ENCODE measurements at places on chromosomes 4 and X.
A peak's percentile ranks its signal among the peaks of the same experiment; 100 is the strongest.

DNA sequence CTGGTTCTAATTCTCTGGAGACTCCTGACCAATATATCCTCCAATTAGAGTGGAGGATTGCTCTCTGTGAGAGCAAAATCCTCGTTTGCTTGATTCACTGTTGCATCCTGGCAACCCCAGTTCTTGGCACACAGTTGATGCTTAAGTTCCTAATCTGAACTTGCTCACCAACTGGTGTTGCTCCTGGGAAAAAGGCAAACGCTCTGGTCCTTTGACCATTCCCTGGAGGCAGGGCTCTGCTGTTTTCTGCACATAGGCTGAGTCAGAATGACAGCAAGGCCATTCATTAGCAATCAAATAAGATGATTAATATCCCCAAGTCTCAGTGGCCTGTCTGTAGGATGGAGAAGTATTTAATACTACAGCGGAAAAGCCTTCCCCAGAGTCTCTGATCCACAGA lies 172.7 kb upstream of the TBC1D9 start:
- DNase-seq: no peak

DNA sequence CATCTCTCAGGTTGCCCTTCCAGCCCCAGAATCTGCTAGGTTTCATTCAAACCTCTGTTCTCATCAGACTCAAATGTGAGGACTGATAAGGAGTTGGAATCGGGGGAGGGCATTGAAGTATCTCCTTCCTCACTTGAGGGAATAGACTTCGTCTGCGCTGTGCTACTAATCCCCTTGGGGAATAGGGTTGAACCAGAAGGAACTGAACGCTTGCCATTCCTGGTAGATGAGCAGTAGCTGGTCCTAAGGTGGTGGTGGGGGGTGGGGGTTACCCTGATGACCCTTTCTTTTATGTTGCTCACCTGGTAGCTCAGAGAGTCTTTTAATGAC lies 692 bp upstream of the SLC9A7 start:
- DNase-seq: no peak

DNA sequence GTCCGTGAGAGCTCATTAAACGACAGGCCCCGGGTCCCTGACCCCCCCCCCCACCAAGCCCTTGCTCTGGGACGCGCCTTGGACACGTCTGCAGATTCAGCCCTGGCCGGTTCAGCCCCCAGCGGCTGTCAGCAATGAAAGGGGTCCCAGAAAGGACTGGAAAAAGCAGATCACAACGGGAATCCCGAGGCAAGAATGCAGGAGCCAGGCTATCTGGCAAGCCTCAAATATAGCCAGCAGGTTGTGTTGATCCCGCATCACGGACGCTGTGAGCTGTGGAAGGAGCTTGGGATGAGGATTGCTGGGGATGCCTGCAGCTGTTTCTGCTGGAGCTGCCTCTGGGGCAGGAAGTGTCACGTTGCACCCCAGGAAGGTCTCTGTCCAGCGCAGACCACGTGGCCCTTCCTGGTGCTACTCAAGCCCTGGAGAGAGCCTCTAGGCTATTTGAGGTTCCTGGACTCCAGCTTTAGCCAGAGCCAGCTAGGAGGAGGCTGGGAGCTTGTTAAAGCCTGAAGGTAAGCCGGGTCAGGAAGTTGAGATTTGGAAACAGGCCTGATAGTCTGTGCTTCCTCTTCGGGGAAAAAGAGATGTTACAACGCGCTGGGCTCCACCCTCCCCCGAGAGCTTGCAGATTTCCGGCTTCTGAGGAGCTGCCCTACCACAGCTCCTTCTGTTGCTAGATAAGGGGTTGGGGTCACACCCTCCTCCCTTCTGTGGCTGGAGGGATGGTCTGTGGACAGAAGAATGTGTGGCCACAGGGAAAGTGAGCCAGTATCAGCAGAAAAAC lies 19.3 kb upstream of the CSF2RA start:
- no peak for DNase-seq

- no peak for DNase-seq
These were observed 249.1 kb downstream of the DCLK2 start for GRCh38 chr4:150327262-150327780.

DNA sequence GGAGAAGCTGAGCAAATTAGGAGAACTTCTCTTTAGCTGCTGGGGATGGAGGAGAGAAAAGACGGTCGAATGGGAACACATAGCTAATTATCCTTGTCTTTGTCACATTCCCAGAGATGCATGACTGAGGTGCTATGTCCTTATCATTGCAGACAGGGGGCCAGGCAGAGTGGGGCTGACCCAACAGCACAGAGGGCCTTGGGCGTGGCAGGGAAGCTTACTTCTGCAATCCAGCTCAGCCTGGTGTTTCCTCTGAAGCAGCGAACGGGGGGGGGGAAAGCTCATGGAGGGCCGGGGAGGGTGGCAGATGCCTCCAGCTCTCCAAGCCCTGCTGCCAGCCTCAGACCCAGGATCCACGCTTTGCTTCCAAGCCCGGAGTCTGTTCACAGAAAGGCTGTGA lies 50.8 kb upstream of the HOPX start:
- no peak for DNase-seq

- DNase-seq: peak; percentile 77
These were observed 29.0 kb downstream of the VCX3A start for GRCh38 chrX:6505960-6506359.

- DNase-seq: no peak
These were observed 174.4 kb upstream of the ATP6AP2 start for GRCh38 chrX:40406330-40406859.

- peak; percentile 22 for DNase-seq
These were observed 275.0 kb upstream of the CTSO start for GRCh38 chr4:156228676-156229075.
